HFF-Myc (cell line): ENCODE measurements at places on chromosomes 6 and 20.

- no peak for DNase-seq
These were observed 101.0 kb upstream of the NXT1 start for GRCh38 chr20:23249541-23249940.

GRCh38 chr6:163954088-163954775 is 539.7 kb downstream of the QKI start:
- no peak for DNase-seq

DNA sequence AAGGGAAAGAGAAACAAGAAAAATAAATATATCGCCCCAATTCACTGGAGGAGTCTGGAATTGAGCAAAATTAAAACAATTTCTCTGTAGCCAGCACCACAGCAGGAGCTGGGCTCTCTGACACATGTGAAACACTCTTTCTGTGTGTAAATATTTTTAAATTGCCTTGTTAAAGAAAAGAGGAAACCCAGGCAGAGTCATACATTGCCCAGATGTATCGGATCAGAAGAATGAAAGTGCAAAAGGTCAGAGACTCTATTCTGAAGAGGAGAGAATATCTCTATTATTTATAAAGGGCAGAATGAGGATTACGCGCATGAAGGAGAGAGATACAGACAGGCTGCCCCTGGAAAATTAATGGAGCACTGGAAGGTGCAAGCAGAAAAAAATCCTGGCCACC is 127.0 kb upstream of the MAN1A1 start:
- no peak for DNase-seq

GRCh38 chr20:44585057-44585963 is 2.9 kb downstream of the PKIG start:
- no peak for DNase-seq

DNA sequence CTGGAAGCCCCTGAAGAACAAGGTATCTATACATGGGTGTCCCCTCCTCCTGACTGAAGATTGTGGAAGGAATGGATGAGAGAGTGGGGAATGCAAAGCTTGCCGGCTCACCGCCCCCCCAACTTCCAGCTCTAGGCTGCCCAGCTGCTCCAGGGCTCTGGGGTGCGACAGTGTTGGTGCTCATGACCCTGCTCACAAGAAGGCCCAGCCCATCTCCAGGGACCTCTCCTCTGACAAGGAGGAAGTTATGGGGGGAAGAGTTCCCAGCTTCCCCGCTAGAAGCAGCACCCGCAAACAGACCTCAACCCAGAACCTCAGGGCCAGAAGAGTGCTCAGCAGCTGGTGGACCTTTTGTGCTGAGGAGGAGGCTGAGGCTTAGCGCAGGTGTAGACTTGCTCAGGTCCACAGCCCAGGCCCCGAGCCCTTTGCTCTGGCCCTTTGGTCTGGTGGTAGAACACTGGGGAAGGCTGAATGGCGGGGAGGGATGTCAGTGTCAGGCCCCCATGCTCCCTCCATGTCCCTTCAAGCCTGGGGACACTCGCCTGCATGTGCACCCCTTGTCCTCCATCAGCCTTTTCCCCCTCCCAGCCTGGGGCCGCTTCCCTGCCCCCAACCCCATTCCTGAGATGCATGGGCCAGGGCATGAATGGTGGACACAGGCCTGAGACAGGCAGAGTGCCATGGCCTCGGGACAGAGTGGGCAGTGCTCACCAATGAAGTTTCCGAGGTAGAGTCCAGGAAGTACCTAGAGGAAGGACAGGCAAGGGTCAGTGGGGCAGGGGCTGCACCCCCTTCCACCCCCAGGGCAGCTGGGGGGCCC is 1.3 kb downstream of the DUSP15 start:
- no peak for DNase-seq

DNA sequence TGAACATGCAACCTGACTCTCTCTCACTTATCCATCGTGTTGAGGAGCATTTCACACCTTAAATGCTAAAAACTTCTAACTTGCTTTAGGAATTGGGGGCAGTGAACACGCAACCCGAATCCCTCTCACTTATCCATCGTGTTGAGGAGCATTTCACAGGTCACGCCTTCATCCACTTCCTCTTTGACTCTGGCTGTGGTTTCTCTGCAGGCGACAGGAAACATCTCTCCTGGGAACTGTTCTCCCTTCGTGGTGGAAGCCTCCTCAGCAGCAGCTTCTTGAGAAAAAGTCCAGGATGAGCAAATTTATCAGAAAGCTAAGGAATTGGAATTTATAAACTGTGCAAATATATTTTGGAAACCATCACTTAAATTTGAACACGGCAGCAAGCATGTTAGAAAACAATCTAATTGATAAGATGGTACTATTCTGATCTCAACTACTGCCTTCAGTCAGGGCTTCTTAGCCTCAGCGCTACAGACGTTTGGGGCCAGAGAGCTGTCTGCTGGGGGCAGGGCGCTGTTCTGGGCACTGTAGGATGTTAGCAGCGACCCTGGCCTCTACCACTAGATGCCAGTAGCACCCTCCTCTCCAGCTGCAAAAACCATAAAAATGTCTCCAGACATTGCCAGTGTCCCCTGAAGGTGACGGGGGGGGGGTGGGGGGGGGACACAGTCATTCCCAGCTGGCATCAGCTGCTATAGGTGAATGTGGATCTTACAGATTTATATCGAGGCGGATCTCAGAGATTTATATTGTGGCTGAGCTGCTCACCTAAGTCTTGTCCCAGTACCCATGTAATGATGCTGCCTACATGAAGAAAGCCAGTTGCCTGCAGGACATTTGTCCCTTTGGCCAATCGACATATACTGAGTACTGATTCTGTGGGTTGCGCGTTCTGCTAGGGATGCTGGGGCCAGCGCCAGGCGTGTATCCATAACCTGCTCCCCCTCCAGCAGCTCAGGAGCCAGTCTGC is 26.2 kb downstream of the CTCFL start:
- no peak for DNase-seq
